Heart left ventricle (tissue), 16 donors: ENCODE measurements at places on chromosomes 6 and 20. TPM values are rescaled to one million over a fixed set of nuclear protein-coding genes. Genes with fewer than 3 reads are reported as not detected.

GRCh38 chr6:115617031-115617430, 443.7 kb downstream of the FRK start:
- DNase-seq, result no peak
- no peaks in the 10 kb centered on the region for H3K4me1 ChIP-seq
- no peak overlapping the region for H3K27ac ChIP-seq
- H3K27me3 ChIP-seq, result no peaks in the 10 kb centered on the region

DNA sequence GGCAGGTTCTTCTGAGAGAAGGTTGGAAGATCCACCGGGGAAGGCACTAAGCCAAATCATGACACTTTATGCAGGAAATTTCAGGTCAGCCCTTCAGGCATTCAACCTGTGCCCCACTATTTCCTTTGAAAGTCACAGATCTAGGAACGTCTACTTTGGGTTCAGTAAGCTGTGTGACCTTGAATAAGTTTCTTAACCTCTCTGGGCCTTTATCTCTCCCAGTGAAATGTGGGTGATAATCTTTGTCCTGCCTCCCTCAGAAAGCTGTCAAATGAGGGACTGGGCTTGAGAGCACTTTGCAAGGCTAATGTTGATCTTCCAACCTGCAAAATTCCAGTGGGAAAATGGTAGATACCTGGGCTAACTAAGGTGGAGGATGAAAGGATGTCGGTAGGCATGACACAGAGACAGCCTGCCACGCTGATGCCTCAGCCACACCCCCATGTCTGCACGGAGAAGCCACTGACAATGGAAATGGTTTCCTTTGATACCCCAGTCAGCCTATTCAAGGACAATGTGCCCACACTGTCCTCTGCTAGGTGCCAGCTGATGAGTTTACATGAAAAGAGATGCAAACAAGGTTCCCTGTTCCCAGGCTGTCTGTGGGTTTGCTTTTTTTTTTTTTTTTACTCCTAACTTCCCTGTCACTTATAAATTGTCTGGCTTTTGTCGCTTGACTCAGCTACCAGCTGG, 9.3 kb downstream of the BNIP5 start:
- no peak overlapping the region for H3K4me3 ChIP-seq
- no peak overlapping the region for H3K27ac ChIP-seq
- no peak for DNase-seq
- H3K4me1 ChIP-seq, result no peaks in the 10 kb centered on the region
- no peaks in the 10 kb centered on the region for H3K36me3 ChIP-seq
- H3K27me3 ChIP-seq, result peaks cover 17% of the 10 kb centered on the region

- no peak overlapping the region for H3K27ac ChIP-seq
- no peak overlapping the region for H3K4me3 ChIP-seq
- no peaks in the 10 kb centered on the region for H3K4me1 ChIP-seq
- no peaks in the 10 kb centered on the region for H3K36me3 ChIP-seq
Measured at GRCh38 chr20:42442716-42443115, 747.0 kb downstream of the PTPRT start.

GRCh38 chr20:37759052-37759553, 65.3 kb downstream of the CTNNBL1 start:
- DNase-seq, result no peak
- no peaks in the 10 kb centered on the region for H3K4me1 ChIP-seq
- no peak overlapping the region for H3K4me3 ChIP-seq
- H3K27ac ChIP-seq, result no peak overlapping the region
- H3K36me3 ChIP-seq, result peaks cover 64% of the 10 kb centered on the region

GRCh38 chr20:43465625-43465943, 7.9 kb downstream of the SRSF6 start:
- no peak overlapping the region for H3K4me3 ChIP-seq
- H3K27me3 ChIP-seq, result no peaks in the 10 kb centered on the region
- H3K27ac ChIP-seq, result no peak overlapping the region

GRCh38 chr20:61416546-61416945, 164.5 kb downstream of the CDH4 start:
- no peak overlapping the region for H3K4me3 ChIP-seq
- H3K4me1 ChIP-seq, result no peaks in the 10 kb centered on the region
- no peak overlapping the region for H3K27ac ChIP-seq
- no peaks in the 10 kb centered on the region for H3K27me3 ChIP-seq
- no peaks in the 10 kb centered on the region for H3K36me3 ChIP-seq
- DNase-seq, result no peak

- no peak overlapping the region for H3K4me3 ChIP-seq
- H3K36me3 ChIP-seq, result no peaks in the 10 kb centered on the region
- no peaks in the 10 kb centered on the region for H3K27me3 ChIP-seq
- no peak overlapping the region for H3K27ac ChIP-seq
Measured at GRCh38 chr6:111154981-111155380, 67.7 kb downstream of the SLC16A10 start.

DNA sequence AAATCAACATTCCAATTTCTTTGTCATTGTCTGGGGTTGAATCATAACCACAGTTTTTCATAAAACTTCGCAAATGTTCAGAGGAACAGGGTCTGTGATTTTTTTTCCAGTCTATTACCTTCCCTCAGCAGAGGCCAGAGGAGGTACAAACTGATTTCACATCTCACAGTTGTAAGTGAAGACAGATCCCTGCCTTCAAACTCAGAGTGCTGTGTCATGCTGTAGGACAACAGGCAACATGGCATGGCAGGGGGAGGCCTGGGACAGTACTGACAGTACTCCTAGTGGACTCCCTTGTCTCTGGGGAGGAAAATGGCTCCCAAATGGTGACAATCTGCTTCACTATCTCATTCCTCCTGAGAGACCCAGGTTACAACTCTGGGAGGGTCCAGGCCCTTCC, 308.6 kb downstream of the CDC5L start:
- no peaks in the 10 kb centered on the region for H3K36me3 ChIP-seq
- H3K27ac ChIP-seq, result no peak overlapping the region
- H3K4me3 ChIP-seq, result no peak overlapping the region
- no peaks in the 10 kb centered on the region for H3K27me3 ChIP-seq

GRCh38 chr6:14658886-14659561, 541.5 kb downstream of the CD83 start:
- H3K4me1 ChIP-seq, result peaks cover 16% of the 10 kb centered on the region
- no peak for DNase-seq
- H3K27ac ChIP-seq, result no peak overlapping the region
- no peaks in the 10 kb centered on the region for H3K36me3 ChIP-seq
- H3K4me3 ChIP-seq, result no peak overlapping the region

DNA sequence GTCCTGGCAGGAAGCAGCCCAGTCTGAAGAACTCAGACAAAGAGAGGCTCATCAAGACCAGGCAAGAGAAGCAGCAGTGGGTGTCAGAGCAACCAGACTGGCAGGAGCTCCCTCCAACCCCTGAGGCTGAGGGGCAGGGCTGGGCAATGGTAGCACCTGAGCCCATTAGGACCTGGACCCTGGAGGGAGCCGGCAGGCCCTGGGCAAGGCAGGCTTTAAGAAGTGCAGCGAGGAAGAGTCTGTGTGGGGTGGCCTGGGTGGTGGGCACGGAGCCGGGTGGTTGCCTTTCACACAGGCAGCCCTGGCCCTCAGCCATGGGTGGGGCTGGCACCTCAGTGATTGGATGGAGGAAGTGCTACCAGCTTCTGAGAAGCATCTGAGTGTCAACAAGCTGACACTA, 33.1 kb upstream of the IRF4 start:
- H3K36me3 ChIP-seq, result no peaks in the 10 kb centered on the region
- H3K4me1 ChIP-seq, result no peaks in the 10 kb centered on the region

- H3K27ac ChIP-seq, result no peak overlapping the region
- peaks cover 4% of the 10 kb centered on the region for H3K4me1 ChIP-seq
- H3K27me3 ChIP-seq, result no peaks in the 10 kb centered on the region
Measured at GRCh38 chr6:132399376-132400074, 1.8 kb downstream of the MOXD1 start.

DNA sequence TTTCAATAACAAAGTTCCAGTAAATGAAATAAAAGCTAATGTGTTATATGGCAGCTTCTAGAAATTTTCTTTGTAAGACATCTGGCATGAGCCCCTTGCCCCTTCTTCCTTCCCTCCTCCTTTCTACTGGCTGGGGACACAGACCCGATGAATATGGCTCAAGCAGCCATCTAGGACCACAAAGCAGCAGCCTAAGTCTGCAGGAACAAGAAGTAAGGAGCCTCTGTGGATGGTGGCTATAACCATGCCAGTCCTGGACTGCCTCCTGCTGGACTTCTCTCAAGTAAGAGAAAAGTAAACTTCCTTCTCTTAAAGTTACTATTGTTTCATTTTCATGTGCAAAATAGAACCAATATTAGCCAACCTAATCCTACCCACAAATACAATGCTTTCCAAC, 114.9 kb upstream of the DST start:
- H3K36me3 ChIP-seq, result no peaks in the 10 kb centered on the region
- peaks cover 17% of the 10 kb centered on the region for H3K4me1 ChIP-seq
- no peaks in the 10 kb centered on the region for H3K27me3 ChIP-seq
- DNase-seq, result no peak

GRCh38 chr6:111187874-111188273, 100.6 kb downstream of the SLC16A10 start:
- no peak overlapping the region for H3K27ac ChIP-seq
- no peaks in the 10 kb centered on the region for H3K27me3 ChIP-seq
- H3K36me3 ChIP-seq, result no peaks in the 10 kb centered on the region
- no peaks in the 10 kb centered on the region for H3K4me1 ChIP-seq
- H3K4me3 ChIP-seq, result no peak overlapping the region

GRCh38 chr6:53986721-53987521, 124.3 kb upstream of the MLIP start:
- peaks cover 27% of the 10 kb centered on the region for H3K4me1 ChIP-seq
- no peaks in the 10 kb centered on the region for H3K27me3 ChIP-seq
- no peak for DNase-seq
- H3K36me3 ChIP-seq, result no peaks in the 10 kb centered on the region
- H3K4me3 ChIP-seq, result no peak overlapping the region
- peak overlapping the region; percentile 63 for H3K27ac ChIP-seq

DNA sequence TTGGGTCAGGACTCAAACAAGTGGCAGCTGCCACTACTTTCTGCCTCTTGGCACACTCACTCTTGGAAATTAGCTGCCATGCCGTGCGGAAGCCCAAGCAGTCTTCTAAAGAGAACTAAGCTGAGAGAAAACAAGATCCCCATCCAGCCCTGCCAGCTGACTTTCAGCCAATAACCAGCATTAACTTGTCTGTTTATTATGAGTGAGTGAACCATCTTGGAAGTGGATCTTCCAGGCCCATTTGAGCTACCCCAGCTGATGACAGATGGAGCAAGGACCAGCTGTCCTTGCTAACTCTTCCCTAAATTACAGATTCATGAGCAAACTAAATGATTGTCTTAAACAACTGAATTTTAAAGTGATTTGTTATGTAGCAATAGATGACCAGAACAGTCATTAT, 73.9 kb upstream of the RBM24 start:
- H3K27ac ChIP-seq, result no peak overlapping the region
- no peak overlapping the region for H3K4me3 ChIP-seq
- peaks cover 11% of the 10 kb centered on the region for H3K4me1 ChIP-seq

- no peak for DNase-seq
- H3K27me3 ChIP-seq, result no peaks in the 10 kb centered on the region
- H3K4me3 ChIP-seq, result no peak overlapping the region
- H3K36me3 ChIP-seq, result no peaks in the 10 kb centered on the region
- H3K27ac ChIP-seq, result no peak overlapping the region
Measured at GRCh38 chr6:166297606-166298005, 10.6 kb downstream of the PRR18 start.

DNA sequence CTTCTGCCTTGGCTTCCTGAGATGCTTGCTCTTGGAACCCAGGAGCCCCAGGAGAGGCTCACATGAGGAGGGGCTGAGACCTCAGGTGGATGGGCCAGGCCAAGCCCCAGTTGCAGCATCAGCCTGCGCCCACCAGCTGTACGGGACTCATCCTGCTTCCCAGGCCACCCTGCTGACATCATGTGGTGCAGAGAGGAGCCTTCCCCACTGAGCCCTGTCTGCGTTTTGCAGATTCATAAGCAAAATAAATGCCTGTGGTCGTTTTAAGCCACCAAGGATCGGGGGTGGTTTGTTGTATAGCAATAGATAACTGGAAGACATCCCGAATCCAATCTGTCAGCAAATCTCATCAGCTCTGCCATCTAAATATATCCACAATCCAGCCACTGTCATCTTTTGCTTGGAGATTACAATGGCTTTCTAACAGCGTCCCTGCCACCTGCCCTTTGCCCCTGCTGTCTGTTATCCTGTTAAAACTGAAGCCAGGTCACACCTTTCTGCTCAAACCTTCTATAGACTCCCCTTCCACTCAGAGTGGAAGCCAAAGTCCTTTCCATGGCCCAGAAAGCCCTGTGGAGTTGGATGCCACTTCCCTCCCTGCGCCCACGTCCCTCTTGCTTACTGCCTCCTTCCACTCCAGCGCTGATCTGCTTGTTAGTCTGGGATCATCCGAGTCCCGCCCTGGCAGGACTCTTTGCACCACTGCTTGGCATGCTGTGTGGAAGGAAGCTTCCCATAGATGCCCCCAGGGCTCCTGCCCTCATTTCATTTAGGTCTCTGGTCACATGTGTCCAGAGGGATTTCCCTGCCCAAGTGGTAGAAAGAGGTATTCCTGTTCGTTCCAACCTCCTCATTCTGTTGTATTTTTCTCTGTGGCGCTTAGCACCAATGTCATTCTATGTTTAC, 24.0 kb upstream of the MLN start:
- H3K27me3 ChIP-seq, result no peaks in the 10 kb centered on the region
- no peaks in the 10 kb centered on the region for H3K36me3 ChIP-seq
- H3K4me3 ChIP-seq, result no peak overlapping the region
- no peak overlapping the region for H3K27ac ChIP-seq
- H3K4me1 ChIP-seq, result no peaks in the 10 kb centered on the region
- DNase-seq, result no peak

DNA sequence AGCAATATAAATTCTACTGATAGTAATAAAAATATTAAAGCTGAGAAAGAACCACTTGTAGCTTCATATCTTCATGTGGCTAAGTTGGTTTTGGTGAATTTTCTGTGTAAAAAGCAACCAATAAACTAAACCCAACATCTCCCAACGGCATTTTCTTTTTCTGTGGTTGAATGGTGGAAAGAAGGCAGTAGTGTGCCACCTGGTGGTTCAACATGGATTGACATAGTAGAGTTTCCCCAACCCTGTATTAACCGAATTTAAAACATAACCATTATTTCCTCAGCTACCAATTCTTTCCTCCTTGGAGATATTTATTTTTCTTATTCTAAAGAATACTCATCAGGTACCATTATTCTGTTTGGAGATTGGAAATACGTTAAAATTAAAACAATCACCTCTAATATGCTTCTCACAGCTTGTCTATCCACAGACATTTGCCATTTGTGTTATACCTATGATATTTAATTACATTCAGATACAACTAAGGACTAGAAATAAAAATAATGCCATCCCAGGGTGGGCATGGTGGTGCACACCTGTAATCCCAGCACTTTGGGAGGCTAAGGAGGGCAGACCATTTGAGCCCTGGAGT, 117.1 kb upstream of the EEF1E1 start:
- H3K27me3 ChIP-seq, result peaks cover 4% of the 10 kb centered on the region
- H3K4me3 ChIP-seq, result no peak overlapping the region
- no peak overlapping the region for H3K27ac ChIP-seq
- no peaks in the 10 kb centered on the region for H3K4me1 ChIP-seq
- peak; percentile 14 for DNase-seq

- no peaks in the 10 kb centered on the region for H3K27me3 ChIP-seq
- no peak overlapping the region for H3K4me3 ChIP-seq
- peaks cover 51% of the 10 kb centered on the region for H3K36me3 ChIP-seq
- peak; percentile 78 for DNase-seq
- H3K4me1 ChIP-seq, result peaks cover 12% of the 10 kb centered on the region
Measured at GRCh38 chr6:158060455-158061360, 79.0 kb downstream of the SYNJ2 start.

KCNK16 gene
- total RNA-seq, result not detected

MLN gene
- not detected for total RNA-seq

ECT2L gene
- total RNA-seq, result 1.5 TPM

PHACTR1 gene
- total RNA-seq, result 88.2 TPM

OR2H1 gene
- total RNA-seq, result not detected

EFHC1 gene
- 6.2 TPM for total RNA-seq

NMBR gene
- not detected for total RNA-seq

EPB41L1 gene
- 19.0 TPM for total RNA-seq

UBD gene
- total RNA-seq, result 61.7 TPM

SLC32A1 gene
- not detected for total RNA-seq

KIF25 gene
- not detected for total RNA-seq

CCN5 gene
- 28.7 TPM for total RNA-seq
